RWPE2 (cell line): ENCODE measurements at places on chromosomes 11 and 22.
A peak's percentile ranks its signal among the peaks of the same experiment; 100 is the strongest.

DNA sequence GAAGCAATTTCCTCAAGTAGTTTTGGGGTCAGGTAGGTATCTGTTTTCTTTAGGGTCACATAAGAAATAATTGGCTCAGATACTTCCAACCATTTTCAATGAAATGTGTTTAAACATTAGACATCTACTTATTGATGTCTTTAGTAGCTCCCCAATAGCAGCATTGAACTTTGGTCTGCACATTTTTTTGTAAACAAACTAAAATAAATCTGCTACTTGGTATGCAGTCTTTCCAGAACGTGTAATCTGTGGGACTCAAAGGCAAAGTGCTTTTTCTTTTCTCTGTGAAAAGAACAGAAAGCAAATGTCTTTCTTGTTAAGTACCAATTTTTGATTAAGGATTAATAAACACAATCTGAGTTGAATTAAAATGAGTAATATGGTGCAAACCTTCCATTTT, 13.6 kb downstream of the SLC22A25 start:
- H3K27me3 ChIP-seq = no peaks in the 10 kb centered on the region
- H3K27ac ChIP-seq = no peak overlapping the region
- no peak for DNase-seq
- H3K4me3 ChIP-seq = no peak overlapping the region
- H3K36me3 ChIP-seq = no peaks in the 10 kb centered on the region

- peaks cover 7% of the 10 kb centered on the region for H3K4me1 ChIP-seq
- no peak for DNase-seq
- H3K4me3 ChIP-seq = no peak overlapping the region
- H3K27ac ChIP-seq = no peak overlapping the region
- no peaks in the 10 kb centered on the region for H3K36me3 ChIP-seq
These were observed 24.5 kb downstream of the RBFOX2 start for GRCh38 chr22:36003972-36004674.

DNA sequence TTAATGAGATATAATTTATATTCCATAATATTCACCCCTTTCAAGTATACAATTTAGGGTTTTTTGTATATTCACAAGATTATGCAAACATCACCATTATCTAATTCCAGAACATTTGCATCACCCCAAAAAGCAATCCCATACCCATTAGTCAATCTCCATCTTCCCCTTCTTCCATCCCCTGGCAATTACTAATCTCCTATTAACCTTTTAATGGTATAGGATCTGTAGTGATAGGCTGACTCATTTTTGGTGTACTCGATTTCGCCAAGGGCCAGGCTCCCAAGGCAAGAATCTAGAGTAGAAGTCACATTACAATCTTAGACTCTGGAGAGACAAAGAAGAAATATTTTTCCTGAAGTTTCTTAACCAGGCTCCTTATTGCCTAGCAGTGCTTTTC, 113.4 kb downstream of the GAB2 start:
- H3K4me1 ChIP-seq = no peaks in the 10 kb centered on the region
- no peaks in the 10 kb centered on the region for H3K36me3 ChIP-seq
- H3K4me3 ChIP-seq = no peak overlapping the region
- no peak for DNase-seq
- no peaks in the 10 kb centered on the region for H3K27me3 ChIP-seq

DNA sequence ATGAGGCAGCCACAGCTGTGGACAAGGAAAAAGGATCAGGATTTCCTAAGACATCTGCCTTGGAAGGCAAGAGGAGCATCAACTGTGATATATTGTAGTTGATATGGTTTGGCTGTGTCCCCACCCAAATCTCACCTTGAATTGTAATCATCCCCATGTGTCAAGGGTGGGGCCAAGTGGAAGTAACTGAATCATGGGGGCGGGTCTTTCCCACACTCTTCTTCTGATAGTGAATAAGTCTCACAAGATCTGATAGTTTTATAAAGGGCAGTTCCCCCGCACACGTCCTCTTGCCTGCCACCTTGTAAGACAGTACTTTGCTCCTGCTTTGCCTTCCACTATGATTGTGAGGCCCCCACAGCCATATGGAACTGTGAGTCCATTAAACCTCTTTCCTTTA, 10.2 kb downstream of the RIC8A start:
- no peaks in the 10 kb centered on the region for H3K4me1 ChIP-seq
- H3K36me3 ChIP-seq = peaks cover 40% of the 10 kb centered on the region
- no peaks in the 10 kb centered on the region for H3K27me3 ChIP-seq
- DNase-seq = no peak
- H3K4me3 ChIP-seq = no peak overlapping the region

GRCh38 chr22:33887173-33887572, 33.1 kb downstream of the LARGE1 start:
- no peaks in the 10 kb centered on the region for H3K36me3 ChIP-seq
- H3K27ac ChIP-seq = no peak overlapping the region
- H3K27me3 ChIP-seq = no peaks in the 10 kb centered on the region
- H3K4me1 ChIP-seq = no peaks in the 10 kb centered on the region
- H3K4me3 ChIP-seq = no peak overlapping the region

- DNase-seq = no peak
- no peak overlapping the region for H3K4me3 ChIP-seq
- no peaks in the 10 kb centered on the region for H3K4me1 ChIP-seq
These were observed 15.0 kb downstream of the RHOD start for GRCh38 chr11:67071420-67072284.

DNA sequence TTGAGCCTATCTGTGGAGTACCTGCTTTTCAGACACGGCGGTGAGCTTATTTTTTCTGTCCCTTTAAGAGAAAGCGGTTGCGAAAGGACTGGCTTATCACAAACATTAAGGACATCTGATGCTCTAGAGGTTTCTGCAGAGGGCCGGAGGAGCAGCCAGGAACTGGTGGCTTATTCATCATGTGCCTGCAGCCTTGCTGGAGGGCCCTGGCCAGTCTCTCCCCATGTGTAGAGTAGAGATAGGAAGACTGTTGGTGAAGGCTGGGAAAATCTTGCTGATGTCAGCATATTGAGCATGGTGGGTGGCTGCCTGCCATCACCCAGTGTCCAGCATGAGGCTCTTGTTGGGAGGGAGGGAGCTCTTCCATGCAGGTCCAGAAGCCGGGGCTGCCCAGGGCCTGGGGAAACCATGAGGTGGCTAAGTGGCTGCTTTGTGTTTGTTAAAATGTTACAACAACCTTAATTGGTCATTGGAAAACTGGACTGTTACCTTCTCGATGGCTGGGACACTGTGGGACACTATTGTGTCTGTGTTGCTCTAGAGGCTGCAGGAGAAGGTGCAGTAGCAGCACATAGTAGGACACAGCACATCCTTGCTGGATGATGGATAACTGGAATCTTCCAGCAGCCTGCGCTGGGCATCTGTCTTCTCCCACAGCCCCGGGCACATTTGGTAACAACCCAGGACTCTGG, 54.3 kb downstream of the TSPAN18 start:
- no peaks in the 10 kb centered on the region for H3K36me3 ChIP-seq
- H3K4me3 ChIP-seq = no peak overlapping the region
- no peaks in the 10 kb centered on the region for H3K27me3 ChIP-seq
- no peak for DNase-seq
- H3K4me1 ChIP-seq = no peaks in the 10 kb centered on the region
- H3K27ac ChIP-seq = no peak overlapping the region

GRCh38 chr22:44448271-44448830, 49.7 kb downstream of the RTL6 start:
- H3K4me1 ChIP-seq = peaks cover 16% of the 10 kb centered on the region
- H3K27me3 ChIP-seq = no peaks in the 10 kb centered on the region
- H3K27ac ChIP-seq = peak overlapping the region; percentile 48
- H3K36me3 ChIP-seq = no peaks in the 10 kb centered on the region

GRCh38 chr22:24289741-24290163, 19.1 kb downstream of the SPECC1L start:
- no peak for DNase-seq
- peaks cover 9% of the 10 kb centered on the region for H3K4me1 ChIP-seq
- no peaks in the 10 kb centered on the region for H3K27me3 ChIP-seq
- no peak overlapping the region for H3K27ac ChIP-seq
- peaks cover 13% of the 10 kb centered on the region; the same call in 1 of the 2 replicates for H3K36me3 ChIP-seq

DNA sequence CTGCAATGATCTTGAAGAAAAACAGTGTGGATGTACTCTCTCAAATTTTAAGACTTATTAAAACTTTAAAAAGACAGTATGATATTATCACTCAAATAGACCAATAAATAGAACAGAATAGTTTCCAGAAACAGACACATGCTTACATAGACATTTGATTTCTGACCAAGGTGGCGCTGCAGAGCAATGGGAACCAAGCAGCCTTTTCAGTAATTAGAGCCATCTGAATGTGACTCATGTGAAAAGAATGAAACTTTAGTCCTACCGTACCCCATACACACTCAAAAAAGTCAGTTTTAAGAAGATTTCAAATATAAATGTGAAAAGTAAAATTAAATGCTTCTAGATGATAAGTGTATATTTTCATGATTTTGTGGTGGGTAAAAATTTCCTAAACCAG, 74.2 kb upstream of the MS4A8 start:
- H3K27me3 ChIP-seq = no peaks in the 10 kb centered on the region
- no peaks in the 10 kb centered on the region for H3K4me1 ChIP-seq
- no peak overlapping the region for H3K27ac ChIP-seq
- H3K36me3 ChIP-seq = no peaks in the 10 kb centered on the region

- H3K36me3 ChIP-seq = no peaks in the 10 kb centered on the region
- H3K4me1 ChIP-seq = no peaks in the 10 kb centered on the region
- H3K4me3 ChIP-seq = no peak overlapping the region
- no peak for DNase-seq
These were observed 28.6 kb downstream of the USH1C start for GRCh38 chr11:17515443-17516176.

- no peaks in the 10 kb centered on the region for H3K27me3 ChIP-seq
- H3K27ac ChIP-seq = no peak overlapping the region
- H3K4me1 ChIP-seq = no peaks in the 10 kb centered on the region
- DNase-seq = no peak
These were observed 50.5 kb downstream of the SWAP70 start for GRCh38 chr11:9714272-9714940.

DNA sequence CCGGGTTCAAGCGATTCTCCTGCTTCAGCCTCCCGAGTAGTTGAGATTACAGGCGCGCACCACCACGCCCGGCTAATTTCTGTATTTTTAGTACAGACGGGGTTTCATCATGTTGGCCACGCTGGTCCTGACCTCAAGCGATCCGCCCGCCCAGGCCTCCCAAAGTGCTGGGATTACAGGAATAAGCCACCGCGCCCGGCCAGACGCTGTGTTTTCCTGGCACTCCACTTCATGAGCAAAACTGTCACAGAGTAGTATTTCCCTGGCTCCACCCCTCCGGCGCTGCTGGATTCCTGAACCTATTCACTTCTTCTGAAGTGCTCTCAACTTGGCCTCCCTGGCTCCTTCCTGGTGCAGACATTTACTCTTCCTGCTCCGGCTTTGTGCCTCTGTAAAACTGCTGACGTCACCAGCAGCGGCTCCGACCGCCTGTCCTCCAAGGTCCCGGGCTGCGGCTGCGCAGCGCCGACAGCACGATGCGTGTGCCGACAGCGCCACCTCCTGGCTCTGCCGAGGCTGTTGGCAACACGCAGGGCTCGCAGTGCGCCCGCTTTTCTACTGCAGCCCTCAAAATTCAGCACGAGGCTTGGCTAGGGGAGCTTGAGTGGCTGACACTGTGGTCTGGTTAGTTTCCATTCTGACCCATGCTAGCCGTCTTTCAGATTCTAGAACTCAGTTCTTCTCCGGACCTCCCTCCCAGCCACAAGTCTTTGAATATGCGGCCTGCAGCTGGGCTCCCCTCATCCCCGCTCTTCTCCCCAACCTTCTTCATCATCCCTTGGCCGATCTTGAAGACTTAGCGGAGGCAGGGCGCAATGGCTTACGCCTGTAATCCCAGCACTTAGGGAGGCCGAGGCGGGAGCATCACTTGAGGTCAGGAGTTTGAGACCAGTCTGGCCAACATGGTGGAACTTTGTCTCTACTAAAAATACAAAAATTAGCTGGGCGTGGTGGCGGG, 36.6 kb downstream of the APOL3 start:
- no peaks in the 10 kb centered on the region for H3K36me3 ChIP-seq
- H3K27me3 ChIP-seq = no peaks in the 10 kb centered on the region
- H3K27ac ChIP-seq = no peak overlapping the region
- no peaks in the 10 kb centered on the region for H3K4me1 ChIP-seq
- peak; percentile 90 for DNase-seq

- H3K27me3 ChIP-seq = peaks cover 30% of the 10 kb centered on the region
- H3K27ac ChIP-seq = no peak overlapping the region
These were observed 859 bp upstream of the FGF19 start for GRCh38 chr11:69704508-69705253.

DNA sequence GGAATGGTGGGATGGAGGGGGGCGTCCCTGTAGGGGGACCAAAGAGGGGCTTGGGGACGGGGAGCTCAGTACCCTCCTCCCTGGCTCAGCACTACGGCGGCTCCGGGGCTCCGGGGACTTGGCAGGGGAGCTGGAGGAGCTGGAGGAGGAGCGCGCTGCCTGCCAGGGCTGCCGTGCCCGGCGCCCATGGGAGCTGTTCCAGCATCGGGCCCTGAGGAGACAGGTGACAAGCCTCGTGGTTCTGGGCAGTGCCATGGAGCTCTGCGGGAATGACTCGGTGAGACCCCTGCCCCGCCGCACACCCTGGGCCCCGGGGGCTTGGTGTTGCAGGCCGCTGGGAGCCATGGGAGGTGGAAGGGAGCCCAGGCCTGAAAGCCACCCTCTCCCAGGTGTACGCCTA, 11.8 kb upstream of the MIF start:
- H3K4me3 ChIP-seq = no peak overlapping the region
- no peak overlapping the region for H3K27ac ChIP-seq
- H3K27me3 ChIP-seq = no peaks in the 10 kb centered on the region
- no peaks in the 10 kb centered on the region for H3K4me1 ChIP-seq

DNA sequence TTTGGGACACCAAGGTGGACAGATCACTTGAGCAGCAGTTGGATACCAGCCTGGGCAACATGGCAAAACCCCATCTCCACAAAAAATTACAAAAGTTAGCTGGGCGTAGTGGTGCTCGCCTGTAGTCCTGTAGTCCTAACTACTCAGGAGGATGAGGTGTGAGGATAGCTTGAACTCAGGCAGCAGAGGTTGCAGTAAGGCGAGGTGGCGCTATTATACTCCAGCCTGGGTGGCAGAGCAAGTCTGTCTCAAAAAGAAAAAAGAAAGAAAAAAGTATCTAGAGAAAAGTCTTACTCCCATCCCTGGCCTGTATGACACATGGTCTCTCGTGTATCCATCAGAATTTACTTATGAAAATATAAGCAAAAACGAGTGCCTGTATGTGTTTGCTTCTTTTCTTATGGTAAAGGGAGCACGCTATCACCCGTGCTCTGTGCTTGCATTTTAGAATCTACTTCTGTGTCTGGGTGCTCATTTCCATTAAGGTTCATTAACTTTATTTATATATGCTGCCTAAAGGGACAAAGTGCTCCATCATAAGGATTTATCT, 15.4 kb upstream of the CPT1A start:
- no peaks in the 10 kb centered on the region for H3K4me1 ChIP-seq
- no peak for DNase-seq
- peaks cover 30% of the 10 kb centered on the region for H3K27me3 ChIP-seq

GRCh38 chr22:44658311-44658953, 43.6 kb upstream of the PRR5 start:
- H3K4me3 ChIP-seq = no peak overlapping the region
- no peak overlapping the region for H3K27ac ChIP-seq
- DNase-seq = no peak
- no peaks in the 10 kb centered on the region for H3K27me3 ChIP-seq
- H3K4me1 ChIP-seq = no peaks in the 10 kb centered on the region
- no peaks in the 10 kb centered on the region for H3K36me3 ChIP-seq
